ENCODE measurements at places on chromosomes 7 and 10.
A peak's percentile ranks its signal among the peaks of the same experiment; 100 is the strongest.

GRCh38 chr10:6062101-6062771 lies at the start of gene IL2RA:
Gene IL2RA, minus strand, starts transcription at chr10:6062367. Its CDS starts 216 bp downstream, at chr10:6062151.
- DNase-seq, result peak; percentile 38

DNA sequence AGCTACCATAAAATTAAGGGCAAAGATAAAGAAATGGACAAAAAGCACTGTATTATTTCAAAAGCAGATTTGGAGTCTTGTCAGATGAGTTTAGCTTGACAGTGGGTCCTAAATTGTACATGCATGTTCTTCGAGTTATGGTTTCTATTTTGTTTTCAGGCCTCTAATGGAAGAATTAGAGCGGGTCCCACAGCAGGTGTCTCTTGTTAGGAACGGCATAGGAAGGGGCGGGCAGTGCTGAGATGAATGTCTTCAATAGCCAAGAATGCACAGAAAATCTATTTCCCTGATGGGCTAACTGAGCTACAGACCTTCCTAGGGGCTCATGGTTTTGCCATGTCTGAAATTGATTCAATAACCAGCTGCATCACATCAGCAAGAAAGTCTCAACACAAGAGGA lies 304.4 kb downstream of the FRMD4A start:
- DNase-seq, result no peak

DNA sequence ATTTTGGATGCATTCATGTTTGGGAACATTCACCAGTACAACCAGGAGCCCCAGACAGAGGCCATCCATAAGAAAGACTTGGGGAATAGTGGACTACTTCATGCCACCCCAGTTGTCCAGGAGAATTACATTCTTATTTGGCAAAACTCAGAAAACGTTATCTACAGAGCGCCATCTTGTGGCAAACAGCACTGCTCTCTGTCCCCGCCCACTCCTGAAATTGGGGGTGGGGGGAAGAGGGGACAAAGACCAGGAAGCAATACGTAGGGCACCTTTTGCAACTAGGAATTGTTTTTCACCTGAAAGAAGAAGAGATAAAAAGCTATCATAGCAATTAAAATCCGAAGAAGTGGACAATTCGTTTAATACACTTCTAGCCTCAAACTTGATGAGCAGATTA lies 134.6 kb upstream of the MGMT start:
- no peak for DNase-seq

DNA sequence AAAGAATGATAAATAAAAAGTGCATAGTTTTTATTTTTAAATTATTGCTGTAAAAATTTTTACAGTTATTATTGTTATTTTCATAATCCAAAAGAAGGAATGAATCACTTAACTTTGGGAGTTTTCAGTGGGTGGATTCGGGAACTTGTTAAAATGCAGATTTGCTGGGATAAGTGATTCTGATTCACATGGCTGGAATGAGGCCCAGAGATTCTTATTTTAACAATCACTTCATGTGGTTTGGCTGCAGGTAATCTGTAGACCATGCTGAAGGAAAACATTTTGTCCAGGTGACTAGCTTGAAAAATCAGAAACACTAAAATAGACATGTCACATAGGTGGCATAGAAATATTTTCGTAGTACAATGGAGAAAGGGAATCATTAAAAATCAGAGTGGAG lies 13.9 kb downstream of the CROT start:
- no peak for DNase-seq

DNA sequence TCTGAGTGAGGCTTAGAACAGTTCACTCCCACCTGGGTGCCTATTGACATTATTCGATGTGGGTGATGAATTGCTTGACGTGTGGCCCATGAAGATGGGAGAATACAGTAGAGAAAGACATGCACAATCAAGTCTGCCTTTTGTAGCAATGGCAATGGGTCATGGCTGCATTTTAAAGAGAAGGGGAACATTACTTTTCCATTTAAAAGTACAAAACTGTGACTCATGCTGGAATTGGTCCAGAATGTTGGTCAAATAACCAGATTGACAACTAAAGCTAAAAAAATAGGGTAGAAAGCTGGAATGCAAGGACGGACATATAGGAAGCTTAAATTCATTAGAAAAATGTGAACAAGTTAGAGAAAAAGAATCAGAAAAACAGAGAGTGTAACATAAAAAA lies 104.1 kb upstream of the SLC25A13 start:
- no peak for DNase-seq

DNA sequence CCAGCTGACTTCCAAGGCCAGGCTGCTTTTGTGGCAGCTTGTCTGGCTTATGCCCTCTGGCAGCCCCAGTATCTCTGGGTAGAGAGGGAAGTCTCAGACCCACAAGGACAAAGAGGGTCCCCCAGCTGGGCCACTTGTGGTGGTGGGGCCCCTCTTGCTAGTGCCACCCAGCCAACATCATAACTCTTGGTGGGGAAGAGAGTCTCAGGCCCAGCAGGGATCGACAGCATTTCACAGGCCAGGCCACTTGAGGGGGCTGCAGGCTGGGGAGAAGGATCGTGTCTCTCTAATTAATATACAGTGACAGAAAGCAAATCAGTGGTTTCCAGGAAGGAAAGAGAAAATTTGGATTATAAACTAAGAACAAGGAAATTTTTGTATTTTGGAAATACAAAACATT lies 76.0 kb downstream of the TYW1B start:
- no peak for DNase-seq

DNA sequence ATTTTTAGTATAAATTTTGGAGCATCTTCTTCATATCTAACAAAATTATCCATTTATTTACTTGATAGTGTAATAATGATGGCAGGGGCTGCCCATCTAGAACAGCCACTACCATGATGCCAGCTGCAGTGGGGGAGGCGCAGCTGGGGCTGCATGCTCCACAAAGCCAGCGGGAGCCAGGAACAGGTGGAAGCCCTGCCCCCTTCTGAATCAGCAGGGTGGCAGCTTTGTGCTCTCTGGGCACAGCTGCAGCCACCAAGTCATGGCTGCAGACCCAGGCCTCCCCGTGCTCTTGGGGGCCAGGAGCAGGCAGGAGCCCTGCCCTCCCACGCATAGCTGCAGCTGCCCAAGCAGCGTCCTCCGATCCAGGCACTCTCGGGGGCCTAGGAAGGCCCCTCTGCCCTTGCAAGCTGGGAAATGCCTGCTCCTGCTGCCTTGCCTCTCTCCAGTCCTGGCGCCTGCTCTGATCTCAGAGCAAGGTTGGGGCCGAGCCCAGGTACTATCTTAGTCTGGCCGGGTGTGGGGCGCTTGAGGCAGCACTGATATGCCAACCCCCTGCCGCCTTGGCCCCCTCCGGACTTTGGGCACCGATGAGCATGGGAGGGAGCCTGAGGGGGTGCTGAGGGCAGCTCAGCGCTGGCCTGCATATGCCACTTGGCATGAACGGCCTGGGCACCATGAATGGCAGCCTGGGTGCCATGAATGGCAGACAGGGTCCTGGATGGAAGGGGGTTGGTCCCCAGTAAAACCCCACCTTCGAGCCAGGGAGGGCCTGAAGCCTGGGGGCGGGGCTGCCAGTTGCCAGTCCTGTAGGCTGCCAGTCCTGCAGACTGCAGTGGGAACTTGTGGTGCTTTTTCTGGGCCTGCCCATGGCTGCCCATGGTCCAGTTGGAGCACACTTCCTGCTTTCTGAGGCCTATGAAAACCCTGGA lies 1110.8 kb upstream of the POT1 start:
- no peak for DNase-seq

DNA sequence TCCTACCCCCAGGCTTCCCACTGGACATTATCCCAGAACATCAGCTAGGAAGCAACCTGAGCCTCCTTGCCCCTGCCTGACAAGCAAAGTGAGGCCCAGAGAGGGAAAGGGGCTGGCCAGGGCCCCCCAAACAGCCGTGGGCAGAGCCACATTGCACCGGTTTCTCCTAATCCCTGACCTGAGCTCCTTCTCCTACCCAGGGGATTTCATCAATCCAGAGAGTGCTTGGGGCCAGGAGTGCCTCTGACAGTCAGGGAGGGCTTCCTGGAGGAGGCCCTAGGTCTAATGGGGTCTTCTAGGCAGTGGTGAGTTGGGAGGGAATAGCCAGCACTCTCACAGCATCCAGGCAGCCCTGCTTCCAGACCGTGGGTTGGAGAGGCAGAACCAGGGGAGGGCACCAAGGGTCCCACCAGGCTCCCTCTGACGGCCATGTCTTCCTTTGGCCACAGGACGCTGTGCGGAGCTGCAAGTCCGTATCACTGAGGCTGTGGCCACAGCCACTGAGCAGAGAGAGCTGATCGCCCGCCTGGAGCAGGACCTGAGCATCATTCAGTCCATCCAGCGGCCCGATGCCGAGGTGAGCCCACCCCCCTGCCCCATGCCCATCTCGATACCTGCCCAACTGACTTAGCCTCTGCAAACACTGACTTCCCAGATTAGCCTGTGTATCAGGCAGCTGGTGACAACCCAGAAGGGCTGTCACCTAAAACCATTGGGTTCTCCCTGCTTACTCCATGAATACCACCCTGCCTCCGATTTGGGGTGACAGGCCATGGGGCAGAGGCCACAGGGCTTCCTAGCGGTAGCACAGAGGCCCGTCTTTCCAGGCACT lies 13.5 kb upstream of the SH2B2 start:
- DNase-seq, result no peak

DNA sequence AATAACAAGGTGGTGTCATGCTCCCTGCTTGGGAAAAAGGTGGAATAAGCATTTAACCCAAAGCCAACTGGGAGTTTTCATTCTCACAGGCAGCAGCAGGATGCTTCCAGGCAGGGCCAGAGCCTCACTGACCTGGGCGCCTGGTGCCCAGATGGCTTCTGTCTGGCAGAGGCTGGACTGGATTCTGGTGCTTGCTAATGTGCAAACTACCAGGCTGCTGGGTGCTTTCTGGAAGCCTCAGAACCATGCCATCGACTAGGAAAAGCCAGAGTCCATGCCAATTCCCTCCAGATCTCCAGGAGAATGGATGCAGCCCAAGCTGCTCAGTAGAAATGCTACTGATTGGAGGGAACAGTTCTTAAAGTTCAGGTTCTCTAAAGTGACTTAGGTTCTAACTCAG lies 36.2 kb downstream of the VIPR2 start:
- no peak for DNase-seq

DNA sequence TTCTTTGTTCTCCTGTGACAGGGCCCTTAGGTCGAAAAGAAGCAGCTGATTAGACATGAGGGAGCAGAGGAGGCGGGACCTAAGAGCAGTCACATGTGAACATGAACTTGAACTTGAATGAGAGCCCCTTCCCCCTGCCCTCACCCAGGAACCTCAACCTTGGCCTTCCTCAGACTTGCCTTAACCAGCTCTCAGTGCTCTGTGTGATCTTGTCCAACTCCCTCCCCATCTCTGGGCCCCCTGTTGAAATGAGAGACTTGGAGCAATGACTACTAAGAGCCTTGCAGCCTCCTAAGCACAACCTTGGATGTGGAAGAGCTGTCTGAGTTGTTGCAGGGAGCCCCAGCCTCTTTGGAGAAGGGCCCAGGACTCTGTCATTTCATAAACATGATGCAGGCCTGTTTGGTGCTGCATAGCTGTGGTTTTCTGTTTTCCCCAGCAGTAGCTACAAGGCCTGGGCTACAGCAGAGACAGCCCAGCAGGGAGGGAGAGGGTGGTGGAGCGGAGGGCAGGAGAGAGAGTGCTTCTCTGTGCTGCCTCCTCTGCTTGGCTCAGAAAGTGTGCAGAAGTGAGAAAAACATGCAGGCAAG lies 123.9 kb upstream of the ZMIZ1 start:
- no peak for DNase-seq

- no peak for DNase-seq
These were observed 20.6 kb upstream of the NKX6-2 start for GRCh38 chr10:132806561-132807003.

DNA sequence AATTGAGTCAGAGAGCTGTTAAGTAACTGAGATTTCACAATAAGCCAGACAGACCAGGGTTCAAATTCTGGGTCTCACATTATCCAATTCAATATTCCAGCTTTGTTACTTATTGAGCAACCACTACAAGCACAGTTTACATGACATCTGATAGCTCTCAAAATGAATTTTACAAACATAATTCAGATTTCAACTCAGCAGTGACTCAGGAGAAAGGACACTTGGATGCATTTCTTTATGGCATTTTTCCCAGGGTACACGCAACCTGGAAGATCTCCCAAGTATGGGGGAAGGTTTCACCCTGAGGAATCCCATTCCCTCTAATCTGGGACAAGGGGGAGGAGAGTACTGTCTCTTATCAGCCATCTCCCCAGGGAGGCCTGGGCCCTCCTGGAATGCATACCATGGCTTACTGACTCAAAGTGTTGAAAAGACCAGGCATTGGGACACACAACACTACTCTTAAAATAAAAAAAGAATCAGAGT lies 102.4 kb downstream of the CFTR start:
- DNase-seq, result no peak

GRCh38 chr7:1501487-1502270 lies 2.5 kb downstream of the INTS1 start:
- DNase-seq, result no peak

GRCh38 chr7:125618516-125618915 lies 688.9 kb upstream of the POT1 start:
- DNase-seq, result no peak

GRCh38 chr7:27303026-27303425 lies 60.4 kb downstream of the EVX1 start:
- DNase-seq, result no peak

DNA sequence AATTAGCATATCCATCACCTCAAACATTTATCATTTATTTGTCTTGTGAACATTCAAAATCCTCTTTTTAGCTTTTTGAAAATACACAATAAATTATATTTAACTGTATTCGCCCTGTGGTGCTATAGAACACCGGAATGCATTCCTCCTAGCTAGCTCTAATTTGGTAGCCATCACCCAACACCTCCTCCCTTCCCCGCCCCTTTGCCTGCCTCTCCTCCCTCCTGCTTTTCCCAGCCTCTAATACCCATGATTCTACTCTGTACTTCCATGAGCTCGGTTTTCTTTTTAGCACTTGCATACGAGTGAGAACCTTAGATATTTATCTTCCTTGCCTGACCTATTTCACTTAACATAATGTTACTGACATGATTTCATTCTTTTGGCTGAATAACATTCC lies 80.1 kb downstream of the ANKRD26 start:
- DNase-seq, result no peak

- no peak for DNase-seq
These were observed 108.6 kb downstream of the CDK6 start for GRCh38 chr7:92727755-92728154.

DNA sequence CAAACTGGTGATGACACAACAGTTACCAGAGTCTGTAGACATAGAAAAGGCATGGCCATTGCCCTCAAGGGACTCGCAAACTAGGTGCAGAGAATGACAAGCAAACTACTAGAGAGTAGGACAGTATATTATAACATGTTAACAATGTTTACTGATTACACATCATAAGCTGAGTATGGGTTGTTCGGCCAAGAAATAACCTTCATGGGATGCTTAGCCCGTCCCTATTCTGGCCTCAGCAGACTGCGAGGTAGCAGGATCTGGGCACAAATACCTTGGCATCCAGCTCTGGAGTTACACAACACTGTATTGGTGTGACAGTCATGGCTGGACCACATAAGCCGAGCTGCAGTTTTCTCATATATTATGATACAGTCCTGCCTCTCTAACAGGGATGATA lies 51.4 kb downstream of the ABCB4 start:
- no peak for DNase-seq

- DNase-seq, result no peak
These were observed 5.0 kb downstream of the NDST2 start for GRCh38 chr10:73806176-73806950.

Data from effector memory CD8-positive, alpha-beta T cell (primary cell).